Mesothelial cell of epicardium (in vitro differentiated cells): ENCODE measurements at places on chromosomes 16 and 17.
A peak's percentile ranks its signal among the peaks of the same experiment; 100 is the strongest.

DNA sequence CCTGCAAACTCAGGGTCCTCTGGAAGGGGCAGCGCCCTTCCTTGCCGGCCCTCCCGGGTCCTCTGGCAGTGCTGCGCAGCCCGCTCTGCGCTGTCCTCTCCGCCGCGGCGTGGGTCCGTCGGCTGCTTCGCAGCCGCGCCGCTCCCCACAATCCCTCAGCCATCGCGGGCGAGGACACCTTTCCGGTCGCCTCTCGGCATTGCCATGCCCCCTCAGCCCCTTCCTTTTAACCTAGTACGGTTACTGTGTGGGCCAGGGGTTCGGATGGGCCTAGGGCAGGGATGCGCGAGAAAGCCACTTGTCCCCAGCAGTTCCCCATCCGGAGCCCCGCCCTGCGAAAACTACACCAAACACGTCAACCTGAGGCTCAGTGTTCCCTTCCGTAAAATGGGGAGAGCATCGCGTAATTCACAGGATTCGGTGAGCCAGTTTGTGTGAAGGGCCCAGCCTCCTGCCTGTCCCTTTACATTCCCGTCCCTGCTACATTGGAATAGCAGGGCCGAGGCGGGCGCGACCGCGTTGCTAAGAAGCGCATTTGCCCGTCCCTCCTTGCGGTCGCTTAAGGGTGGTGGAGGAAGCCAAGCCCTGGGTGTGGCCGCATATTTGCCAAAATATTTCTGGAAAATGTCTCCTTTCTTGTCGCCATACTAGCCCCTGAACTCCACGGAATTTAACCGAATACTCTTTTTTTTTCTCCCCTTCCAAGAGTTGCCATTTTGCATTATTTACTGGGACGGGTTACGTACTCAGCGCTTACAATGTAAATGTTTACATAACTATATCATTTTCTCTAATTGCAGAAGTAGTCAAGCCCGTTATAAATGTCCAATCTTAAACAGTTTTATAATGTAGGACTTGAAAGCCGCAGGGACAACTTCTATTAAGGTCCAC lies 13.2 kb downstream of the COPZ2 start:
- H3K27ac ChIP-seq = peak overlapping the region; percentile 93
- H3K4me3 ChIP-seq = peak overlapping the region; percentile 76
- H3K4me1 ChIP-seq = peaks cover 34% of the 10 kb centered on the region
- no peaks in the 10 kb centered on the region for H3K36me3 ChIP-seq

- H3K36me3 ChIP-seq = peaks cover 4% of the 10 kb centered on the region
- no peak for DNase-seq
- peak overlapping the region; percentile 50 for H3K4me3 ChIP-seq
These were observed 185.0 kb downstream of the TANC2 start for GRCh38 chr17:63150994-63151464.

DNA sequence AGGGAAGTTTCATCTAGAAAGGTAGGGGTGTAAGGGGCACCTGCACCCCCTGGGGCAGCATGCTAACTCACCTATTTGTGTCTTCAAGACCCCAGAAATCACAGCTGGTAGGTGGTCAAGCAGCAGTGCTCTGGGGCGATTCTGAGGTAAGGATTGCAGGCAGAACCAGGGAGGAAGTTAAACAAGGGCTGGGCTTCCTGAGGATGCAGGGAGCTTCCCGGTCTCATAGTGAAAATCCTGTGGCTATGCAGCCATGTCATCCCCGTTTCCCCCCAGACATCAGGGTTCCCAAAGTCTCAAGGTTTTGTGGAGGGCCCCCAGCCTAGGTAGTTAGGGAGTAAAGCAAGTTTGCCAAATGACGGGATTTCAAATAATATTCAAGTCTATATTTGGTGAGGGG lies 78.5 kb downstream of the C16orf78 start:
- no peak overlapping the region for H3K4me3 ChIP-seq
- H3K27ac ChIP-seq = no peak overlapping the region
- no peaks in the 10 kb centered on the region for H3K4me1 ChIP-seq
- H3K27me3 ChIP-seq = peaks cover 38% of the 10 kb centered on the region

GRCh38 chr16:79668502-79668901 lies 68.0 kb upstream of the MAF start:
- no peaks in the 10 kb centered on the region for H3K36me3 ChIP-seq
- no peak overlapping the region for H3K4me3 ChIP-seq
- no peak for DNase-seq
- H3K27ac ChIP-seq = no peak overlapping the region

GRCh38 chr17:59329176-59330052 lies 2.0 kb upstream of the YPEL2 start:
- no peaks in the 10 kb centered on the region for H3K36me3 ChIP-seq
- H3K27me3 ChIP-seq = no peaks in the 10 kb centered on the region
- H3K27ac ChIP-seq = peak overlapping the region; percentile 13
- H3K4me1 ChIP-seq = peaks cover 39% of the 10 kb centered on the region
- no peak for DNase-seq

GRCh38 chr17:69223809-69224208 lies 4.8 kb downstream of the ABCA10 start:
- H3K27me3 ChIP-seq = peaks cover 16% of the 10 kb centered on the region
- H3K27ac ChIP-seq = no peak overlapping the region
- no peaks in the 10 kb centered on the region for H3K4me1 ChIP-seq
- no peak overlapping the region for H3K4me3 ChIP-seq
- H3K36me3 ChIP-seq = no peaks in the 10 kb centered on the region
- no peak for DNase-seq

- H3K4me3 ChIP-seq = no peak overlapping the region
- no peak for DNase-seq
- no peak overlapping the region for H3K27ac ChIP-seq
- H3K27me3 ChIP-seq = peaks cover 8% of the 10 kb centered on the region
- H3K36me3 ChIP-seq = no peaks in the 10 kb centered on the region
These were observed 37.6 kb downstream of the ACTG1 start for GRCh38 chr17:81474958-81475357.
